ENCODE measurements at places on chromosomes 5 and 9.

DNA sequence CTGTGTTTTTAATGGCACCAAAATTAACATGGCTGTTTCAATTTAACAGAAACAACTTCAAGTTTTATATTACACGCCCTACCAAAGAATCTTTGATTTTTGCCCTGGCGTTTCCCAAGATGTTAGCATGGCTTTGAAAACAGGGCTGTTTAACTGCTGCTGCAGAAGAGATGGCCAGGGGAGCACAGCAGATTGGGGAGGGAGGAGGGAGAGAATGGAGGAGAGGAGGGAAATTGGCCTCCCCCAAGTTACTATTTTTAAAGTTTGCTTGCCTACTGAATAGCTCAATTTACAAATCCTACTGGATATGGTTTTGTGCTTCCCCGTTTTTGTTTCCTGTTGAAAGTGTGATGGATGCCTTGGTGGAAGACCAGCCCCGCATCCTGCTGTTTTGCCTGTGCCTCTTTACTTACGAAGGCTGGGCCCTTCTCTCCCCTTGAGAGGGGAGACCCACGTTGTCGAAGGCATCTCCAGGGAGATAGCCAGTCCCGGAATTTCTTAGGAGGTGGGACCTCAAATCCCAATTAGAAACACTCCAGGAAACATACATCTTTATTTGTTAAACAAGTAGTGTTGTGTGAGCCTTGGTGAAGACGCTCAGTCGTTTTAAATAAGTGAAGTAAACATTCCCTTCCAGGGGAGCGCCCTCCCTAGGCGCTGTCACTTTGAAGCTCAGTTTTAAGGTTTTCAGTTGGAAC, 98.6 kb downstream of the AOPEP start:
- DNase-seq: no peak

GRCh38 chr5:74056107-74056788, 430.3 kb downstream of the ARHGEF28 start:
- no peak for DNase-seq

DNA sequence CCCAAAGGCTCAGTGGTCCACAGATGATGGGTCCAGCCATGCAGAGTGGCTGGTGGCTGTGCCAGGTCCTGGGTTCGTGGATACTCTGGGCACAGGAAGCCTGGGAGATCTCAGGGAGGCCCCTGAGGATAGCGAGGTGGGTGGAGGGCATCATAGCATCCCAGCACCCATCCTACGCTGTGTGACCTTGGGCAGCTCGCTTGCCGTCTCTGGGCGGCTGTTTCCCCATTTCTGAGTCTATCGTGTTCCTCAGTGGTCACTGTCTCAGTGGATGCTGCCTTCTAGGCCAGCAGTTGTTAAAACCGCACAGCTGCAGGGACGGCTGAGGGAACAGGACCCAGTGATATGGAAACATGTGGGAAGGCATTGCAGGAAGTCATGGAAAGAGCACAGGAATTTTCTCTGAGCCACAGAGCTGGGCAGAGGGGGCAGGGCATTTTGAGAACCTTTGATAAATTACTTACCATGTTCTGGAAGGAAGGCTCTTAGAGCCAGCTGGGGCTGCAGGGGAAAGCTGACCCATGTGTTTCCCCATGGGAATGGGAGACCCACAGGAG, 86.4 kb upstream of the COL5A1 start:
- no peak for DNase-seq

DNA sequence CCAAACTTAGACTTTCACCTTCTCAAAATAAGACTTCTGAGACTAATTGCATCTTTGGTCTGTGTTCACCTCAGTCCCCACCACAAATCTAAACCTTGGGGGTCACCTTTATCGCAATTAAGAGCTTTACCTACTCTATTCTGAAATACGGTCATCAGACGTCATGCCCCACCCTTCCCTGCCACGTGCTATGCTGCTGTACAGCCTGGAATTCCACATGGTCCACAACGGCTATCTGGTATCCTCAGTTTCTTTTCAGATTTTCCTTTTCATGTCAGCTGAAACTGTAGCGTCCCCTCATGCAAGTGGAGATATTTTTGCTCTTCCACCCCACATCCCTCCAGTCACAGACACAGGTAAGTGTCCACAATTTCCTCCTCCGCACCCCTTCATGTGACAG, 511.1 kb downstream of the DIRAS2 start:
- DNase-seq: no peak

DNA sequence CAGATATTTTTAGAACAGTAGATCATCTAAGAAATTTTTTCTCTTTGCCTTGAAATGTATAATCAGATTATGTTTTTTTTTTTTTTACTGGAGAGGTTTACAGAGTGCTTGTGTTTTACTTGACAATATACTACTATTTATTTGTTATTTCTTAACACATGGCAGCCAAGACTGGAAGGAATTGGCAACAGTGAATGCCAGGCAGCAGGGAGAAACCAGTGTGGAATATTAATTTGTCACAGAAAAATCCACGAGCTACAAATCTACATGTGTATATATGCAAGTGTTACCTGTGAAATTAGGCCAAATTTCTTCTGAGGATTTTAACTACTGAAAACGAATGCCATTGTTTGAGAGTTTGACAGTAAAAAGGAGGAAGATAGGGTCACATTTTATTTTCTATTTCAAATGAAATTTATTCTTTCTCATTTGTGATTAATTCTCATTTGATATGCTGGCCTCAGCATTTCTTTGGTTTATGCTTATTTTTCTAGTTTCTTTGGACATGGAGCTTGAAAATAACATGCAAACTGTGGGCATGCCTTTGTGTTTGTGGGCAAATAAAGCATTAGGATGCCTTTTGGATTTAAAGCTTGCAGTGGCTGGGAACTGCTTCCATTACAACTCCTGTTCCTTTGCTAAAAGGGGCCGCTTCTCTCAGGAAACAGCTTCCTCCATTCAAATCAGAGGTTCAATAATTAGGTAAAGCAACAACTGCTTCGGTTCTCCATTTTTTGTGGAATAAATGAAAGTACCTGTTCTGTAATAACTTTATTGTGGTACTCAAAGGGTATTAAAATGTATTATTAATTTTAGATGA, 39.0 kb upstream of the ZFYVE16 start:
- DNase-seq: no peak

- DNase-seq: no peak
These were observed 405.5 kb downstream of the ARHGEF28 start for GRCh38 chr5:74031536-74031935.

DNA sequence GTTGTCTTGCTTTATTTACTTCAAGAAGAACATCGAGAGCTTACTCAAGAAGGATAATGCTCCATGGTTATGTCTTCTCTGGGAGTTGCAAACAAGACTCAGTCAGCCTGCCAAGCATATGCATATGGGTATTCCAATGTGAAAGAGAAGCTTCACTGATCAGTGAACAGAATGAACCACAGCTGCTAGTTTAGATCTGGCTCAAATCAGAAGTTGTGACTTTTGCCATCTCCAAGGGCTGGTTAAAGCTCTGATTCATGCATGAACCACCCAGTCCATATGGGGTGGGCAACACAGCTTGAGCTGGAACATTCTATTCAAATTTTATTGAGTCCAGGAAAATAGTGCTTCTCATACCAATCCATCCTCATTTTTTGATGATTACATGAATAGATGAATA, 50.0 kb downstream of the ATPSCKMT start:
- no peak for DNase-seq

DNA sequence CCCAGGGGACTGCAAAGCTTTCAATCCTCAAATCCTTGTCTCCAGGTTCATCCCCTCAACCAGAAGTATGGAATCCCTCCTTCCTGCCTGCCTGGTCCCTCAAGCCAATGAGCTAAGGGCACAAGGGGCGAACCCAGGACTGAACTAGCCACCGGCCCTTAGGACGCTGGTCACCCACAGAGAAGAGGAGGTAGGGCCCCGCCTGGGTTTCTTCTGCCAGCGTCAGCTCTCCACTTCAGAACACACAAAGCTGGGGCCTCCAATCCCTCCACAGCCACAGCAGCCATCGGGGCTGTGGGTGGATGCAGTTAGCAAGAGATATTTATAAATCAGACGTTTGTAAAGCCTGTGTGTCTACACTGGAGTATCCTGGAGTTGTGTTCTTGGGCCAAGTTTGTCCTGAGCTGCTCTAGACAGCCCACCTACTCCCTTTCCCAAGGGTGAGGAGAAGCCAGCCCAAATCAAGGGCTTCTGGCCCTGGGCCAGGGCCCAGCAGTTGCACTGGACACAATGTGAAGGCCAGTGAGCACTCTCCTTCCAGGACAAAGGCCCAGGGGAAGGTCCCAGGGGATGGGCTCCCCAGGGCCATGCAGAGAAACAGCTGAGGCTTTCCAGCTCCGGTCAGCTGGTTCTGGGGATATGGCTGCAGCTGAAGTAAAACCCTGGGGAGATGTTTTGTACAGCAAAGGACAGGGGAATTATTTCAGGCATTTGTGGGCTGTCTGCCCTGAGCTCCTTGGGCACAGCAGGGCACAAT, 18.9 kb downstream of the AMBP start:
- DNase-seq: no peak

DNA sequence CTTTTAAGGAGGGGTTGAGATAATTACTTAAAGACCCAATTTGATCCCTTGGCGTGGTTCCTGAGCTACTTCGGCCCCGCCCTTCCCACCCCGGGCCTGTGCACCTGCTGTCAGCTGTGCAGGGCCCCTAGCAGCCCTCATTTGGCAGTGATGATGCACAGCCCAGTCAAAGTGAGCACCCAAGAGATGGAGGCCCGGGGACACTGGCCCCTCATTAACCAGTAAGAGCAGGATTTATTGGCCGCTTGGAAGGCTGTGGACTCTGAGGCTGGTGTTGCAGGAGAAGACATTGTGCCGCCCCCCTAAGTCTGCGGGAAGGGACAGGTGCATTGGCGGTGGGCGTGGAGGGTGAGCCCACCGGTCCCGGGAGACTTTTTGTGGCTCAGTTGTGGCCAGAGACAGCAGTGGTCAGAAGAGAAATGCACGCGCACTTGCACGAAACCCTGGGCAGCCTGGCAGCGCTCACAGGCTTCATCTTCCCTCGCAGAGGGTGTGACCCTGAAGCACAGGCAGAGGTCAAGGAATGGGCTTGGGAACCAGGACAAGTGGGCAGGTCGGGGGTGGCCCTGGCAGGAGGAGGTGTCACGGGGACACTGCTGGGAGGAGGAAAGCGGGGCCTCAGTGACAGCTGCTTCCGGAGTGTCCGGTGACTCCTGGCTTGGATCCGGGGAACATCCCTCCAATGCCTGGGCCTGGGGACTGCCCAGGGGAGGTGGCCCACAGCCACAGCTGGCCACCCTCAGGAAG, 74.0 kb upstream of the RXRA start:
- DNase-seq: no peak

DNA sequence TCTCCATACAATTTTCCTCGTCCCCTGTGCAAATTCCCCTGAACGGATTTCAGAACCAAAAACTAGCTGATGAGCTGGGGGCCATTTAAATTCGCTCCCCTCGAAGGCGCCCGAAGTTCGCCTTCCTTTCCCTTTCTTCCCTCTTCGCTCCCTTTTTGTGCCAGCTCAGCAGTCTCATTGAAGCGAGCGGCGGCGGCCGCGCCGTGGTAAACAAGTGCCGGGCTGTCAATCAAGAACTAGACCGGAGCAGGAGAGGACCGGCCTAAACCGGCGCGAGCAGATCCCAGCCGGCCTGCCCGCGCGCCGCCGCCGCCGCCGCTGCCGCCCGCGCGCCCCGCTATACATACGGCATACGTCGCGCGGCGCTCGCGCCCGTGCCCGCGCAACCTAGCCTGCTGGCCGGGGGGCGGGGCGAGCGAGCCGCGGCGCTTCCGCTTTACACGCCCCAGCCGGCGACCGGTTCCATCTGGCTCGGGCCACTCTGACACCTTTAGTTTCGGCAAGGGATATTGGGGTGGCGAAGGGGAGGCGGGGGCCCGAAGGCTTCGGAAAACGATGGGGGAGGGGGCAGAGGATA, 3.1 kb downstream of the ARRDC3 start:
- DNase-seq: peak; percentile 88

- peak; percentile 43 for DNase-seq
These were observed 35.9 kb downstream of the TGFBR1 start for GRCh38 chr9:99140685-99141314.

DNA sequence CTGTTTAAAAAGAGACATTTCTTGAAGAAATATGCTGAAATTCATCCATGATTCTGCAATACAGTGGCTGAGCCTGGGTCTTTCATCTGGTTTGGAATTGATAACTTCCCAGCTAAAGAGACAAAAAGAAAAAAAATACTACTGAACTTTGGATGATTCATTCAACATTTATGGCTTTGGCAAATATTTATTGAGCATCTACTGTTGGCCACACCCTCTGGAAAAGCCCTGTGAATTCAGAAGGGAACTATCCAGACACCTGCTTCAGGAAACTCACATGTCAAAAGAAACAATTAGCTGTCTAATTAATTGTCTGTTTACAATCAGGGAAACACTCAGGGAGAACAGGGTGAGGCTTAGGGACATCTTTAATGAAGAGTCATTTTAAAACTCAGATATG, 17.8 kb upstream of the ZNF622 start:
- DNase-seq: no peak

DNA sequence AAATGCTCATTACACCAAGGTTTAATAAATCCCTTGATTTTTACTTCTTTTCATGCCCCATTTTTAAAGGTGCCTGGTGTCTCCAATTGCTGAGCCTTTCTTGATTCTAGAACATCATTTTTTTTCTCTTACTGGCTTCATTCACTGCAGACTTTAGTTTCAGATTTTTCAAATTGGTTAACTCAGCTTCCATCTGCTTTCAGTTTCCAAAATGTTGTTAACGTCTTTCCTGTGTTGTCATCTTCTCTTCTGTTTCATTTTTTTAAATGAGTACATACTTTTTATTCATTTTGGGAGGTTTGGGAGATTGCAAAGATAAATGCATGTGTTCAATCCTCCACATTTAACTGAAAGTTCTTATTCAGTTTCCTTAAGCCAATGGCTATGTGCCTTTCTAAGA, 126.4 kb upstream of the CCNG1 start:
- no peak for DNase-seq

DNA sequence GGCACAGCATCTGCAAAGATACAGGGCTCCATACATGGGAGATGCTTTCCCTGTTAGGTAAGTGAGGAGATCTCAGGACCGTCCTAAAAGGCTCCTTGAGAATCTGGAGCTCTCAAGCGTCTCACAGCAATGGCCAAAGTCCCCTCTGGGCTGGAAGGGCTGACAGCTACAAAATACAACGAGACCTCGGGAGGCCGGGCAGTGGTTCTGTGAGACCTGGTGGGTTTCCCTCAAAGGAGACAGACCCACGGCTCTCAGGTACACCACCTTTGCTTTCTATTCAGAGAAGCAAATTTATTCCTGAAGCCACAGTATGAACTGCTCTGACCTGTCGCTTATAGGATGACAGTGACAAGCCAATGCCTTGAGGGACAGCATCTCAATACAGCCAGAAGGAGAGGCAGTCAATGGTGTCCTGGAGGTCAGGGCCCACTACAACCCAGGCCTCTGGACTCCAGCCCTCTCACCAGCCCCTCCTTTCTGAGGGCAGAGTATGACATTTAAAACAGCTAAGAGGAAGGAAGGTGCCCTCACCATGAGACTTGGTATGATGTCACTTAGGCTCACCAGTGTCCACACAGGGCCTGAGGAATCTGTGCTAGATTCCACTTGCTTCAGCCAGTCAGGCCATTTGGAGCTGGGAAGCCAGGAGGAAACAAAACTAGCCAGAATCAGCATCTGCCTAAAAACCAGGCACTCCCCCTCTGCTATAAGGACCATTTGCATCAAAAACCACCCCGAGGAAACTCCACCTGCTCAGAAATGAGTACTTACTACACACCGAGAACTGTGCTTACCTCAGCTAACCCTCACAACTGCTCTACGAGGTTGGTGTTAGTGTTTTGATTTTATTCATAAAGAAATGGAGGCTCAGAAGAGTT, 86.5 kb upstream of the FSTL4 start:
- no peak for DNase-seq

GRCh38 chr9:94768766-94769165, 42.3 kb downstream of the AOPEP start:
- DNase-seq: no peak

- DNase-seq: no peak
These were observed 27.0 kb downstream of the SLC1A1 start for GRCh38 chr9:4517274-4517673.
